Fibroblast of skin of scalp (primary cell): ENCODE measurements at places on chromosomes 2 and 18.
A peak's percentile ranks its signal among the peaks of the same experiment; 100 is the strongest.

DNA sequence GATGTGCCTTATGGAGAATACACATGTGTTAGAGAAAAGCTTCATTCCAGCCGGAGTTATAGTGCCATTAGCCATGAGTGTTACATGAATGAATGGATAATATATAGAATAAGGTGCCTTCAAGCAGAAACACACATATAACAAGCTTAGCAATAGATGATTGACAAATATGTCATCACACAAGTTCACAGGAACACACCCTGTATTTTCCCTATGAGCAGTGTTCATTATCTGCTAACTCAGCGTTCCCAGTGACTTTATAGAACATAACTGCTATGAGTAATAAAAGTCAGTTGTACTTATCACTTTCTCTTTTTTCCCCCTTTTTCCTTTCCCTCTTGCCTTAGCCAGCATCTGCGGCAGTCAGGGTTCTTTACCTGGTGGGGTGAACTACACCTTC is 65.1 kb downstream of the TIMM21 start:
- no peak for DNase-seq

DNA sequence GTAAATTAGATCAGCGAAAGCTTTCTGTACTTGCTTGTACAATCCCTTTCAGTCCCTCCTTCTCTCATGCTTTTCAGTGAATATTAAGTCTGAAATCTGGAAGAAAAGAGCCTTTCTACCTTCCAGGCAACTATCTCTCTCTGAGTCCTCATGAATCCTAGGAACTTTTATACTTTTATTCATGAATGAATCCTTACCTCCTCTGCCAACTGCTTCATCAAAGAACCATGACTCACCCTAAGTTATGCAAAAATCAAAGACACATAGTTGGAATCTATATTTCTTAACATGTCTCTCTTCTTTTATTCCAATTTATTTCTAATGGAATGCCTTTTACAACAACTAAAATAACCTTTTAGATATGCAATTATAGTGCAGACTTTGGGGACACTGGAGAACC is 394.2 kb downstream of the CLIP4 start:
- no peak for DNase-seq

DNA sequence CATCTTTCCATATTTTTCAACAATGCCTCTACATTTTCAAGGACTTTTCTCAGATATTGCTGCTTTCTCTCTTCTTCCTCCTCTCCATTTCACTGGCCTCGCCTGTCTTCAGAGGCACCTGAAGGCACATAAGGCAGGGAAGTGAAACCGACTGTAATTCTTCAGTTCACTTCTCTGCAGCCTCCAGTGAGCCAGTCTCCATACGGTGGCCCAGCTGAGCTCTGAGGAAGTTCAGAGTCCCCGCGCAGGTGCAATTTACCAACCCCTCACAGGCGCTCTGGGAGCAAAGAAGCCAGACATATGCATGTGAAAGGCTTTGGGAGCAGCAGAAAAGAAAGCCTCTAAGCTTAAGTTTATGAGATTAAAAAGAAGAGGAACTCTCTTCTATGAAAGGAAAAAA is 12.4 kb downstream of the KLHL14 start:
- no peak for DNase-seq

- DNase-seq: no peak
Measured at GRCh38 chr2:43370146-43370545, 143.7 kb upstream of the ZFP36L2 start.

- no peak for DNase-seq
Measured at GRCh38 chr2:218021536-218022071, 18.8 kb upstream of the TNS1 start.

DNA sequence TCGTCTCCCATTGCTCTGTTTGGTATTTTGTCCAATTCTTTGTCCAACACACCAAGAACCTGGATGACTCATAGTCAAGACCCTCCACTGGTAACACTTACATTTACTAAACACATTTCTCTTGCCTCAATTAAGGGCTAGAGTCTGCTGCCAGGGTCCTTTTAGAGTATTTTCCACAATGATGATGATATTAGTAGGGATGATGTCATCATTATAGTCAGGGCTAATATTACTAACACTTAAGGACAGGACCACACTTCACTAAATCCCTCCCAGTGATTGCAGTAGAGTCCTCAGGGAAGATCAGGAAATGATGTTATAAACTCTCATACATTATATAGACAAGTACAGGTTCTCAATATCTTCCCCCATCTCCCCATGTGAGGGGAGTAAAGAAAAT is 13.6 kb upstream of the SS18 start:
- DNase-seq: no peak

DNA sequence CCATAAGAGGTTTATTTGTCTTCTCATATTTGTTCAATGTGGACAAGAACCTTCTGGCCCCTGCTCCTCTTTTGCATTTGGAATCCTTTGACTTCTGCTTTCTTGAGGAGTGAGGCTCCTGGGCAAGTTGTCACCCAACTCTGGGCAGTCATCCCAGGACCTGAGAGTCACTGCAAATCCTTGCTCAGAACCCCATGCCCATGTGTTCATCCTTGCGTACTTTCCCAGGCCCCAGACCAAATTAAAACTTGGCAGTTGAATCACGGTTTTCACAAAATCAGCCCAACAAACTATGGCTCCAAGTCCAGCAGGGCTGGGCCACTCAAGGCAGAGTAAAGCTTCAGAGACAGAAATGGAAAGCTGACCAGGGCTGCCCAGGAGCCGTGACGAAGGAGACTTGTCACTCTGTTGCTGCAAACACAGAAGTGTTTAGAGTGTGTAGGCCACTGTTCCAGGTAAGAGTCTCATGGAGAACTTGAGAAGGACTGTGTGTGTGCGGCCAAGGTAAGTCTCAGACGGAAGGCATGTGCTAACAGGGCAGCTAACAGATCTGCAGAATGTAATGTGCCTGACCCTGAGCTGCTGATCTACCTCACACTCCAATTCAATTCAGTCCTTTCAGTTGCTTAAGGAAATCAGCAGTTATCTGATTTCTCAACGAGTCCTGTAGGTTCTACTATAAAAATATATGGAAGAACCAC is 549.4 kb upstream of the HS6ST1 start:
- DNase-seq: no peak

DNA sequence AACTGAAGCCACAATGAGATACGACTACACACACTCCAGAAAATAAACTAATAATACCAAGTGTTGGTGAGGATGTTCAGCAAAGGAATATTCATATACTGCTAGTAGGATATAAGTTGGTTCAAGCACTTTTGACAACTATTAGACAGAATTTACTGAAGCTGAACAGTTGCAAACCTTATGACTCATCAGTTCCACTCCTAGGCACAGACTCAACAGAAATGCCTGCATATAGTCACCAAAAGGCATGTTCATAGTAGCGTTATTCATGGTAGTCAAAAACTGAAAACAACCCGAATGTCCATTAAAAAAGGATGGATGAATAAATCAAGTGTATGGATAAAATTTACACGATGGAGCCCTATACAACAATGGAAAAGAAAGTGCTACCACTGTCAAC is 232.0 kb downstream of the ANAPC1 start:
- DNase-seq: no peak

- no peak for DNase-seq
Measured at GRCh38 chr18:77052983-77053309, 79.6 kb downstream of the MBP start.

DNA sequence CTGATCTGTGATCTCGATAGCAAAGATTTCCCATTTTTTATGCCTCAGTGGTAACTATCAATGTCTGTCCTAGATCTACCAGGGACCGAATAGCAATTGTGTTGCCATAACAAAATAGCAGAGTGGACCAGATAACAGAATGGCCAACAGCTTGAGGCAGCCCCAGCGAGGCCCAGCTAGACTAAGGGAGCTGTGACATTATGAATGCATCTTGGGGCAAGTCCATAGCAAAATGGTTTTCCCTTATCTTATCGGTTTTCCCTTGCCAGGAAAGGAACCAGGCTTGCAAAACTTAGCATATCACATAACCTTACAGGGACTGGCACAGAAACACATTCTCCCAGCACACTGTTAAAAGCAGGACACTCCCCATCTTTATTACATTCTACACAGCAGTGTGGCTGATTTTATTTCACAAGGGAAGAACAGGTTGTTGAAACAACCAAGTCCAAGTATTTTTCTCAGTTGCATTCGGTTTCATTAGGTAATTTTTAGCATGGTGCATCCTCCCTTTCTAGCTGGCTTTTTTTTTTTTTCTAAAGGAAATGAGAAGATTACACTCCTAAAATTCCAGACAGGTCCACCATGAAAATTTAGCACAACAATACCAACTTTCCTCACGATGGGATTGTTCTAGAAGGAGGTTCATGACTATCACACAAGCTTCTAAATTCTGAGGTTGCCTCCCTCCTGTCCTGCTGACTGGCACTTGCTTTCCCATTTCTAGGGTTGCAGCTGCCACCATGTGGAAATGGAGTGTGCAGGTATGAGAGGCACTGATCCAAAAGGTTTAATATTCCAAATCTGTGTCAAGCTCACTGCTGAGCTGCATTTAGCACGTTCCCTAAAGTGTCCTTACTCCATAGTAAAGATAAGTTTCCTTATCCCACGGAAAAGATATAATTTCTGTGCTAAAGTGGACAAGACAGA is 97.0 kb upstream of the SLC35G4 start:
- peak; percentile 53 for DNase-seq

DNA sequence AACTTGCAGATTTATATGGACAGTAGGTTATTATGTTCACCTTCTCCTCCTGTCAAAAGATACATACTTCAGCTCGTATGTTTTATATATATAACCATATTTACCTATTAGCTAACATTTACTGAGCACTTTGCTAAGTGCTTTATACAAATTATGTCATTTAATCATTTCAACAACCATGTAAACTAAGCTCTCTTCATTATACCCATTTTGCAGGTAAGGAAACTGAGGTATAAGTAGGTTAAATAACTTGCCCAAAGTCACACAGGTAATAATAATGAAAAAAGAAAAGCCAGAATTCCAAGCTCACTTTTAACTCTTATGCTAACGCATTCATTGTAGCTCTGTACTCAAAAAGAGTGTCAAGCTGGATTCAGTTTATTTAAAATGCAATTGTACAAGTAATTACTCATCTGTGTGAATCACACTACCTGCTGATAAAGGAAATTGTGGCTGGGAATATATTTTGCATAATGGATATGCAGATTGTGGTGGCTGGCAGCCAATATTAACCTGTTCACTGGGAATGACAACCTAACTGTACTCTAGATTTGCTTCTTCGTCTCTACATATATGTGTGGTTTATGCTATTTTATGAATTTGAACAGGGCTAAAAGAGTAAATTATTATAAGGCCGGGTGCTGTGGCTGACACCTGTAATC is 20.6 kb downstream of the SLC16A14 start:
- no peak for DNase-seq

- peak; percentile 50 for DNase-seq
Measured at GRCh38 chr2:20224716-20225293, at the start of gene SDC1. TSS of gene SDC1 (minus strand) at chr2:20225130. CDS start at chr2:20224867, 263 bp downstream.

- DNase-seq: peak; percentile 81
Measured at GRCh38 chr2:174004905-174005605, 39.9 kb upstream of the SP3 start.

DNA sequence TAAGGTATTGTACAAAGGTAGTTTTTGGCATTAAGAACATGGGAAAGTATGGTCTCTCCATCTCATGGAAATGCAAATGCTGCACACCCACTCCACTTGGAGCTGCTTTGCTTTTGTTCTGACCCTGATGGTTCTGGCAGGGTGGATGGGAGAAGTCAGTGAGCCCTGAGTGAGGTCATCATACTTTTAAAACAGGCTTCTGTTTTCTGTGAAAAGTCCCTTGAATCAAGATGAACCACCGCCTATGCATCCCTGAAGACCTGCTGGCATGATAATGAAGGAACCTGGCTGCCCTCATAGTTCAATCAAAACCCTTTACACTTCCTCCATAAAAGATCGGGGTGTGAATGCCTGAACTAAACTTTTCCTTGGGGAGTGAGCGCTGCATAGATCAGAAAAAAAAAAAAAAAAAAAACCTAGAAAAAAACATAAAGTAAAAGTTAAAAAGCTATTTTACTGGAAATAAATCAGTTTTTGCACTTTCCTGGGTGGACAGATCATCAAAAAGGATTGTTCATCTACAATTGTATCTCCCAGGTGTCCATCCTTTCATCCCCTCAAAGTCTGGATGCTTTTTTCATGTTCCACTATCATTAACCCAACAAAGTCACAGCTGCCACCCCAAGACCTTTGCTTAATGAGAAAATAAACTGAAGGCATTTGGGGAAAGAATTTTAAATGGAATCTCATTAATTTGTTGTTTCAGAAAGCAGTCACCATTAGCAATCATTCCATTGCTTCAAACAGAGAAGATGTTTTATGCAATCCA is 728.1 kb upstream of the DDX18 start:
- no peak for DNase-seq

- no peak for DNase-seq
Measured at GRCh38 chr2:100936972-100937542, 65.0 kb upstream of the RPL31 start.

DNA sequence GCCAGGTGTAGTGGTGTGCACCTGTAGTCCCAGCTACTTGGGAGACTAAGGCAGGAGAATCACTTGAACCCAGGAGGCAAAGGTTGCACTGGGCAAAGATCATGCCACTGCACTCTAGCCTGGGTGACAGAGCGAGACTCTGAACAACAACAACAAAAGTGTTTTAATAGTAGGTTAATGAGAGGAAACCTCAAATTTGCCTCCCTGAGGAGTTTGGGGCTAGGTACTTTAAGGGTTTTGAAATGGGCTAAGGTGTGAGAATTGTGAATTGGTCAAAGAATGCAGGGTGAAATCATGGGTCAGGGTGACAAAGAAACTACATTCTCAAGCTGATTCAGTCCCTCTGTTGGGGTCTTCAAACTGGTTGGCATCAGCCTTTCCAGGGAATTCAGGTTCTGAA is 60.7 kb upstream of the BOD1L2 start:
- no peak for DNase-seq

DNA sequence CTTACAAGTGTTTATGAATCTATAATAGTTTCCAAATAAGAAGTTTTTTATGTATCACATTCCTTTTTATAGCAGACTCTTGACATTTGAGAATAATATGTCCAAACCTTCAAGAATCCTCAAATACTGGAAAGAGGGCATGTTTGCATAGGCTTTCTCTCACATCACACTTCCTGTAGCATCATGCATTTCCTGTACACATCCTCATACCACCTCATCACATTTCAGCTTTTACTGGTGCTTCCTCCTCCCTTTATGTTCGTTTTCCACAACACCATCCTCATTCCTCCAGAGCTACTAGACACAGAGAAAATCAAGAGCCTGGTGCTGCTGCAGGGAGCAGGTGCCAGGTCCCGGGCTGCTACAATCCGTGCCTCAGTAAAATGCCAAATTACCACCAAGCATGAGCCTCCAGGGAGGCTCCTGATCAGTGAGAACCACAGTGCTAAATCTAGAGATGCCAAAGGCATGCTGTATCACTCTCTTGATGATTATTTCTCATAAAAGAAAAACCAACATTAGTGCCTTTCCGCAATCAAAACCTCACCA is 137.7 kb upstream of the CYP1B1 start:
- DNase-seq: no peak

- DNase-seq: no peak
Measured at GRCh38 chr2:38158378-38159118, 82.6 kb upstream of the CYP1B1 start.
